ENCODE measurements at places on chromosomes 3 and 15.

DNA sequence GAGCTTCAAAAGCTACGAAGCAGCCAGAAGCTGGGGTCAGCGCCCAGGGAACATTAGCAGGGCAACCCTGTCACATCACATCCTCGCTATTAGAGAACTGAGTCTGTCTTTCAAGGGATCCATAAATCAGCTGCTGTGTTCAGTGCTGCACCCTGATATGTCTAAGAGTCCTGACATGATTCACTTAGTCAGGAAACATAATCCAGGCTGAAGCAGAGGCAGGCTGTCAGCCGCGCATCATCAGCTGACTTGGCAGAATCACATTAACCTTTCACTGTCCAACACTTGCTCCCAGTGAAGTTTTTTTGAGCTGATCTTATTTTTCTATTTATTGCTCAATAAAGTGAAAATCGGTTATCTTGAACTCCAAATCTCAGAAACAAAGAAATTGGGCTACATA, 23.5 kb downstream of the MYH15 start:
- no peak for DNase-seq
- H3K27me3 ChIP-seq, result peaks cover 17% of the 10 kb centered on the region
- H3K4me3 ChIP-seq, result no peak overlapping the region

DNA sequence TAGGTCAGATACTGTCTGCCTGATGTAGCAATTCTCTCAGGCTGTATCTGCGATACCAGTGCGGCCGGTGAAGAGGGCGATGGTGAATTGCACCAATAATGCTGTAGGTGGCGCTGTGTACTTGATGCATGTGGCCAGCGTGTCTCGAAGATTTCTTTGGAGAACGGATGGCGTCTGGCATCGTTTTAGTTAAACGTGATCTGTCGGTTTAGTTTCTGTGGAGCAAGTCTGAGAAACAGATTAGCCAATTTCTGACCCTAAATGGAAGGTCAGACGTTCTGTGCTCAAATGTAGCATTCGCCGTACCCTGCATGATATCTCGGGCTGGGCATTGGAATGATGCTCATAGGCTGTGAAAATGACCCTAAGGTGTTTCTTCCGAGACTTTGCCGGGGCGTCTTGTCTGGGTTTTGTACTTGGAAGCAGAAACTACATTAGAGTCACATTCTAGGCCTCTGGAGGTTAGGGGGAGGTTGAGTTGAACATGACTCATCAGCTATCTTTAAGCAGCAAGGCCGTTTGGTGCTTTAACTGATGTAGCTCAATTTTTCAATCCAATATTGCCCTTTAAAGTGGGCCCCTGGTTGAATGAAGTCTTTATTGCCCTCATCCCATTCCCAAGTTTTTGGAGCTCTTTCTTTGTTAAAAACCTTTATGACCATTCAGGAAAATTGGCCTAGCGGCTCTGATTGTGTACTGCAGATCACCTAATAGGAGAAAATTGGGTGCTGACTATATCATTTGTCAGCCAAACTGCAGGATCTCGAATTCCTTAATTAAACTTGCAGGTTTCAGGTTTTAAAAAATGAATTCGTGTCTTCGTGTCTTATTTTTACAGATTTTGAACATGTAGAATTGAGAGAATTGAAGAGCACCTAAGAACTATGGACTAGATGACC, 80.0 kb downstream of the SQOR start:
- H3K36me3 ChIP-seq, result no peaks in the 10 kb centered on the region
- no peak for DNase-seq
- H3K4me1 ChIP-seq, result peaks cover 4% of the 10 kb centered on the region
- H3K27ac ChIP-seq, result no peak overlapping the region
- H3K4me3 ChIP-seq, result no peak overlapping the region

DNA sequence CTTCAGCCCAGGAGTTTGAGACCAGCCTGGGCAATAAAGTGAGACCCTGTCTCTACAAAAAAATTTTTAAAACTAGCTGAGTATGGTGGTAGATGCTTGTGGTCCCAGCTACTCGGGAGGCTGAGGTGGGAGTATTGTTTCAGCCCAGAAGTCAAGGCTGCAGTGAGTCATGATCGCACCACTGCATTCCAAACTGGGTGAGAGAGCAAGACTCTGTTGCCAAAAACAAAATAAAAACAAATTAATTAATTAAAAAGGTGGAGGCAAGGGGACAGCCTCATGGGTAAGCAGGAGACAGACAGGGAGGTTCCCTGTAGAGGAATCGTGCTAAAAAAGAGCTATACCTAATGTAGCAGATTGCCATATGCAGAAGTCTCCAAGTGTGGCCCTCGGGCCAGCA, 12.6 kb downstream of the HAPLN3 start:
- DNase-seq, result no peak
- peaks cover 4% of the 10 kb centered on the region for H3K36me3 ChIP-seq
- H3K27me3 ChIP-seq, result no peaks in the 10 kb centered on the region
- no peak overlapping the region for H3K27ac ChIP-seq

DNA sequence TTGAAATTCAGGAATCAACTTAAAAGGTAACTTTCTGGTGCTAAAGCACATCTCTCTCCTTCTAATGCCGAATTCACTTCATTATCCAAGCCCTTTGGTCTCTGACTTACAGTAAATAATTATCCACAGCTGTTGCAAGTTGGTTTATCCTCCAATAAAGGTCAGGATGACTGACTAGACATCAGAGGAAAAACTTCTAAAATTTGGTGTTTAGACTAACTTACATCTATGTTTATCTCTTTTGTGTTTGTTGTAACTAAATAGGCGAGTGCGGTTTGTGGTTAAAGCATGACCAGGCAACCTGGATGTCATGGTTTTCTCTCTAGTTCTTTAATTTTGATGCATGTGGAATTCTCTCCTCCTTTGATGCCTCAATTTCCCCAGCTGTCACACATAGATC, 237.4 kb upstream of the LRTM1 start:
- no peak overlapping the region for H3K27ac ChIP-seq
- H3K27me3 ChIP-seq, result no peaks in the 10 kb centered on the region
- peaks cover 45% of the 10 kb centered on the region for H3K4me1 ChIP-seq
- no peaks in the 10 kb centered on the region for H3K36me3 ChIP-seq
- H3K4me3 ChIP-seq, result no peak overlapping the region

DNA sequence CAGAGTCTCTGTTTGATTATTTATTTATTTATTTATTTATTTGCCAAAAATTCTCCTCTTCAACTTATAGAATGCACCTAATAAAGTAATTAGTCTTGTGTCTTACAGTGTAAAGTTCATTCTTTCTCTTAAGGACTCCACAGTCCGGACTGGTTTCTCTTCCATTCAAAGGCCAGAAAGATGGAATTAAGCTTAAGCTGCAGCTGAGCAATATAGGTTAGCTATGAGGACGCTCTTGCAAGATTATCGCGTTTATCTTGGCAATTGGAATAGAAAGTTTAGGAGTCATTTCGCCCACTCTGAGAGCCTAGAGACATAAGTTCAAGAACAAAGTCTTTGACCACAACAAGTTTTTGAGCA, 15.0 kb downstream of the TAGLN3 start:
- H3K36me3 ChIP-seq, result no peaks in the 10 kb centered on the region
- no peak for DNase-seq
- no peak overlapping the region for H3K4me3 ChIP-seq
- H3K27ac ChIP-seq, result no peak overlapping the region
- peaks cover 22% of the 10 kb centered on the region for H3K4me1 ChIP-seq

- no peak overlapping the region for H3K27ac ChIP-seq
- no peak for DNase-seq
- no peaks in the 10 kb centered on the region for H3K36me3 ChIP-seq
- no peaks in the 10 kb centered on the region for H3K4me1 ChIP-seq
These were observed 60.6 kb downstream of the NR1D2 start for GRCh38 chr3:24005669-24006068.

DNA sequence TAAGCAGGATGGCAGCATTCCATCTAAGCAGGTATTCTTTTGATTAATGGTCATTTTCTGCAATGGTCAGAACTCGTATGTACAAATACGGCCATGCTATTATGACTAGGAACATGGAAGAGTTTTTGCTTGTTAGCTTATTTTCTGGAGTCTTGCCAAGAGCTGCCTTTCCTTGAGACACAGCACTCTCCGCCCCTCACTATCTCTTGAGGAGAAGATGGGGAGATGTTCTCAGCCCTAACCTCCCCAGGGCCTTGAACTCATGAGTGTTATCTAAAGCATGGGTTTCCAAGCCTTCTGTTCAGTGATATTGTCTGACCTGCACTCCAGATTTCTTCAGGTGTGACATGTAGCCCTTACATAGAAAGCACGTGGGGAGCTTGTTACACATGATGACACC, 65.9 kb upstream of the ACTC1 start:
- H3K4me1 ChIP-seq, result no peaks in the 10 kb centered on the region
- no peaks in the 10 kb centered on the region for H3K27me3 ChIP-seq
- no peak for DNase-seq
- no peak overlapping the region for H3K4me3 ChIP-seq
- peaks cover 48% of the 10 kb centered on the region for H3K36me3 ChIP-seq

DNA sequence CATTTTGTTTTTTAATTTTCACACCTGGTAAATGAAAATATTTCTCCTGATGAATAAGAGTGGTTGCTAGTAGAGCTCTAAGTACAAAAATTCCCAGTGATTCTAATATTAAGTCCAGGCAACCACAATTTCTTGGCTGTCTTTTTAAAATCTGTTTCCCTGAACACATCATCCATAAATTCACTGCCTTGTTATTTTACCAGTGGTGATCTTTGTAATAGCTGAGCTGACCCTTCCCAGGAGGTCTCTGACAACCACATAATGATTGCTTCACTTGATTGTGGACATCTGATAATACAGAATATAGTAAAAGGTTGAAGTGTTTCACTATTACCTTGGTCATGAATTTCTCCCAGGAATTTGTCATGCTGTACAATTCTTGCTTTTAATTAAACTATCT, 13.9 kb upstream of the TOP2B start:
- no peak overlapping the region for H3K4me3 ChIP-seq
- no peak overlapping the region for H3K27ac ChIP-seq
- peaks cover 16% of the 10 kb centered on the region for H3K27me3 ChIP-seq
- no peaks in the 10 kb centered on the region for H3K36me3 ChIP-seq
- H3K4me1 ChIP-seq, result peaks cover 7% of the 10 kb centered on the region

GRCh38 chr15:91318931-91319330, 218.9 kb downstream of the SV2B start:
- H3K36me3 ChIP-seq, result no peaks in the 10 kb centered on the region
- no peak overlapping the region for H3K4me3 ChIP-seq
- DNase-seq, result no peak
- H3K27ac ChIP-seq, result no peak overlapping the region
- H3K27me3 ChIP-seq, result peaks cover 2% of the 10 kb centered on the region

DNA sequence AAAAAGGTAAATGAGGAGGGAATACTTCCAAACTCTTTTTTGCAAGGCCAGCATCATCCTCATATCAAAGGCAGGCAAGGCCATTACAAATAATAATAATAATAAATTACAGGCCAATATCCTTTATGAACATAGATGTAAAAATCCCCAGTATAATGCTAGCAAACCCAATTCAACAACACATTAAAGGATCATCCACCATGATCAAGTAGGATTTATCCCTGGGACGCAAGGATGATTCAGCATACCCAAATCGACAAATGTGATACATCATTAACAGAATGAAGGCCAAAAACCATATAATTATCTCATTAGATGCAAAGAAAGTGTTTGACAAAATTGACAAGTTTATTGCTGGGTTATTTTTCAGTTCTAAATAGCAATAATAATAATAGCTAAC, 53.6 kb downstream of the GHSR start:
- no peak overlapping the region for H3K27ac ChIP-seq
- DNase-seq, result no peak
- H3K4me1 ChIP-seq, result peaks cover 11% of the 10 kb centered on the region
- no peak overlapping the region for H3K4me3 ChIP-seq
- no peaks in the 10 kb centered on the region for H3K27me3 ChIP-seq

- H3K36me3 ChIP-seq, result peaks cover 31% of the 10 kb centered on the region
- H3K4me3 ChIP-seq, result no peak overlapping the region
- peak overlapping the region; percentile 73 for H3K27ac ChIP-seq
These were observed 63.7 kb downstream of the PRICKLE2 start for GRCh38 chr3:64161481-64161952.

DNA sequence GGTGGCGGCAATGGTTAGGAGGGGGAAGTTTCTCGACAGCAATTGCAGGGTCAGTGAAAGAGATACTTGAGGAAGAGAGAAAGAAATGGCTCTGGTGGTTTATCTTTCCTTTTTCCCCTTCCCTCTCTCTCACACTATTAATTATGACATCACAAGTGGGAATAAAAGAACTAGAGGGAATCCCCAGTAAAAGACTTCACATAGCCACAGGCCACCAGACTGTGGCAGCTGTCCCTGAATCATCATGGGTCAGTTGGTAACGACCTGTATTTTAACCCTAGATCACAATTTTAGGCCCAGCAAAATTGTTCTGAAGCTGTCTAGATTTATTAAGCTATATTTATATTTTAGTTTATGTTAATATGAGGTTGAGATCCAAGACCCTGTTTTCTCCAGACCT, 40.3 kb downstream of the MBNL1 start:
- peak overlapping the region; percentile 59 for H3K27ac ChIP-seq
- H3K4me3 ChIP-seq, result no peak overlapping the region
- H3K36me3 ChIP-seq, result peaks cover 4% of the 10 kb centered on the region
- no peaks in the 10 kb centered on the region for H3K27me3 ChIP-seq
- H3K4me1 ChIP-seq, result peaks cover 48% of the 10 kb centered on the region

- no peak overlapping the region for H3K4me3 ChIP-seq
- no peak for DNase-seq
- H3K27ac ChIP-seq, result peak overlapping the region; percentile 83
- no peaks in the 10 kb centered on the region for H3K27me3 ChIP-seq
- peaks cover 52% of the 10 kb centered on the region for H3K4me1 ChIP-seq
These were observed 311.3 kb downstream of the SLC9A9 start for GRCh38 chr3:143536817-143537535.

DNA sequence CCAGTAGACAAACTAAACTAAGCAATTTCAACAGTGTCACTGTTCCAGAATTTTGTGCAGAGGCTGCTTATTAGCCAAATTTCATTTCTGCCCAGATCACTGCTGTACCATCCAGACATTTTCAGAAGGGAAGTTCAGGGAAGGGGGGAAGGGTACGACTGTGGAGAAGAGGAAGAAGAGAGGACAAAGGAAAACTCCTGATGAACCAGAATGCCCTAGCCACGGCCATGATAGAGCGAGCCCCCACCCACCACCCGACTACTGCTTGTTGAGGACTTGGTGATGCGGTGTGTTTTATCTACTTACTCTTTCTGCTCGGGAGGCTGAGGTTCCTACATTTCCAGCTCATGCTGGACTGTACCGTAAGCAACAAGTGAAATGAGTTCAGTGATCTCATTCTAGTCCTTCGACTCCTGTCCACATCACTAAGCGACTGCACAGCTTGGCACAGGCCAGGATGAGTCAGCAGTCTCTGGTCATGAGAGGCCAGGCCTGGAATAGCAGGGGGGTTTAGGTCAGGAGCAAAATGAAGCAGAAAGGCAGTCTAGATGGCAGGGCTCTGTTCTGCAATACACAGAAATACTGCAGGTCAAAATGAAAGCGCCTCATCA, 330.8 kb downstream of the TIGIT start:
- no peaks in the 10 kb centered on the region for H3K36me3 ChIP-seq
- peak overlapping the region; percentile 63 for H3K4me3 ChIP-seq
- H3K4me1 ChIP-seq, result peaks cover 38% of the 10 kb centered on the region
- peak; percentile 91 for DNase-seq

All from osteocyte (in vitro differentiated cells).